ENCODE measurements at places on chromosomes 2 and 18. TPM values are rescaled to one million over a fixed set of nuclear protein-coding genes. Genes with fewer than 3 reads are reported as not detected.
A peak's percentile ranks its signal among the peaks of the same experiment; 100 is the strongest.

DNA sequence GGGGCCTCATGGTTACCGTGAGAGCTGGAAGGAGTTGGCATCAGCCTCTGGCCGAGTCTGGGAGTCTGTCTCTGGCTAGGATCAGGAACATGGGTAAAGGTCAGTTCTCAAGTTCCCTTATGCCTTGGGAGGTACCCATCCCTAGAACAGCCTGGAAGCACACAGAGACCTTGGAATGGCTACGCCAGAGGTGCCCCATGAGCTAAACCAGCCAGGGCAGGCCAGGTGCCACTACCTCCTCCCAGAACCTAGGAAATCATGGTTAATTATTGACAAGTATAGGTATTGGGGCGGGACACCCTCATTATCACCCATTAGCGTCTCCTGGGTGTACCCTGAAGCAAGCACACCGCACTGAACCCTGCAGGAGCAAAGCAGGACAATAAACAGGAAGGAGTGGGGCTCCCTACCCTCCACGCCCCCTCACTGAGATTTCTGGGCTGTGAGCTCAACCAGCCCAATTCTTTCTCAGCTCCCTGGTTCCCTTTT is 3.0 kb upstream of the ASPRV1 start:
- DNase-seq, result no peak

- DNase-seq, result no peak
Measured at GRCh38 chr18:3554811-3555427, 104.9 kb downstream of the TGIF1 start.

- DNase-seq, result no peak
Measured at GRCh38 chr2:236417150-236417549, 152.5 kb upstream of the ACKR3 start.

DNA sequence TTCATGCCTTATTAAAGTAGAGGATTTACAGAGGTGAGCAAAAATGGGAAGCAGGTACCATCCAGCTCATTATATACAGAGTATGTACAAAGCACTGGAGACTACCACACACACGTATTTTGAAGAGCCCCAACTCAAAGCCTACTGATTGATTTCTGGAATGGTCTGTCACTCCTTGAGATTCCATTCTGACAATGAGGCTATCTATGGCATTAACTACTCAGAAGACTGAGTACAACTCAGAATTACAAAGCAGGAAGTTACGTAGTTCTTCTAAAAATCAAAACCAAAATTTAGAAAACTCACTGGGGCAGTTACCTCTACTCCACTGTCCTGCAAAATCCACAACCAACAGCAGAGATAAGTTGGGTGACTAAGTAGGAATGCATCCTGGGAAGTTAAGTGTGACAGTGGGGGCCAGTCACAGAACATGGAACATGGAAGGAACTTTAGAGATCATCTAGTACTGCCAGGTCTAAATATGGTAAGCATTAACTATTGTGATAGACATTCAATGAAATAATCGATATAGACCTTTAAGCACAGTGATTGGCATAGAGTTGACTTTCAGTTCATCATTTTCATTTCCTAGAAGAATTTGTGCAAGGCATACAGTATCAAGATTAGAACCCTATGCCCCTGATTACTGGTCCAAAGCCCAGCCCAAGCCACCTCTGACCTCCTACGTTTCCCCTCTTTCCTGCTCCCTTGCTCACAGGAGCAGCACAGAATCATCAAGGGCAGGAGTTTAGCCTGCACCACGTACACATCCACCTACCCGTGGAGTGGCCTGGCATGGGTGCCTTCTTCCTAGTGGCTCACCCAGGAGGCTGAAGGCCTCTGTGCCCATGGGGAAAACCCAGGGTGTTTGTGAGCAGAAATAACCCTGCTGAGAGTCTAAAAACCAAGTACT is 80.1 kb upstream of the FOSL2 start:
- no peak for DNase-seq

DNA sequence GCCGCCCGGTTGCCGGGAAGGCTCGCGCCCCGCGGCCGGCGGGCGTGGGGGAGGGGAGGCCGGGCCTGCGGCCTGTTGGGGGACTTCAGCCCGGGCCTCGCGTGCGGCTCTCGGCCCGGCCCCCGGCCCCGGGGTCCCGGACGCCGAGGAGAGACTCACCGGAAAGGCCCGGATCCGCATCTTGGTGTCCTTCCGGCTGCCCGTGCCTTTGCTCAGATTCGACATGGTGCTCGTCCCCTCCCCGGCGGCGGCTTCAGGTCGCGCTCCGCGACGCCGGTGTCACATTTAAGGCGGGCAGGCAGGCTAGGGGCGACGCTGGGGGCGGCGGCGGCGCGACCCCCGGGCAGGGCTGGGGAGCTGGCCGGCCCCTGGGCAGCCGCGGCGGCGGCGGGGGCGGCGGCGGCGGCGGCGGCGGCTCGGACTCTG is 365 bp downstream of the CUL3 start:
- DNase-seq, result no peak

GRCh38 chr2:10966056-10966455 is 54.3 kb downstream of the KCNF1 start:
- no peak for DNase-seq

DNA sequence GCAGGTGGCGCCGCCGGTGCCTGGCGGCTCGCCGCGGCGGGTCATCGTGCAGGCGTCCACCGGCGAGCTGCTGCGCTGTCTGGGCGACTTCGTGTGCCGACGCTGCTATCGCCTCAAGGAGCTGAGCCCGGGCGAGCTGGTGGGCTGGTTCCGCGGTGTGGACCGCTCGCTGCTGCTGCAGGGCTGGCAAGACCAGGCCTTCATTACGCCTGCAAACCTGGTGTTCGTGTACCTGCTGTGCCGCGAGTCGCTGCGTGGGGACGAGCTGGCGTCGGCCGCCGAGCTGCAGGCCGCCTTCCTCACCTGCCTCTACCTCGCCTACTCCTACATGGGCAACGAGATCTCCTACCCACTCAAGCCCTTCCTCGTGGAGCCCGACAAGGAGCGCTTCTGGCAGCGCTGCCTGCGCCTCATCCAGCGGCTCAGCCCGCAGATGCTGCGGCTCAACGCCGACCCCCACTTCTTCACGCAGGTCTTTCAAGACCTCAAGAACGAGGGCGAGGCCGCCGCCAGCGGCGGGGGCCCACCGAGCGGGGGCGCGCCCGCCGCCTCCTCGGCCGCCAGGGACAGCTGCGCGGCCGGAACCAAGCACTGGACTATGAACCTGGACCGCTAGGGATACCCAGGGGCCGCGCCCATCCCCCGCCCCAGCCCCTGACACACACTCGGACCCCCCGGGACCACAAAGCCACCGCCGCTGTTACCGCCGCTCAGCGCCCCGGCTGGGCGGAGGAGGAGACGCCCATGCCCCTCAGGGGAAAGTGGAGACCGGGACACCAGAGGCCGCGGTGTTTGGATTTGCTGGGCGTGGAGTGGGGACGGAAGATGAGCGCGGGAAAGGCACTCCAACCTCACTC is 1.1 kb downstream of the CDK5R2 start:
- DNase-seq, result no peak

DNA sequence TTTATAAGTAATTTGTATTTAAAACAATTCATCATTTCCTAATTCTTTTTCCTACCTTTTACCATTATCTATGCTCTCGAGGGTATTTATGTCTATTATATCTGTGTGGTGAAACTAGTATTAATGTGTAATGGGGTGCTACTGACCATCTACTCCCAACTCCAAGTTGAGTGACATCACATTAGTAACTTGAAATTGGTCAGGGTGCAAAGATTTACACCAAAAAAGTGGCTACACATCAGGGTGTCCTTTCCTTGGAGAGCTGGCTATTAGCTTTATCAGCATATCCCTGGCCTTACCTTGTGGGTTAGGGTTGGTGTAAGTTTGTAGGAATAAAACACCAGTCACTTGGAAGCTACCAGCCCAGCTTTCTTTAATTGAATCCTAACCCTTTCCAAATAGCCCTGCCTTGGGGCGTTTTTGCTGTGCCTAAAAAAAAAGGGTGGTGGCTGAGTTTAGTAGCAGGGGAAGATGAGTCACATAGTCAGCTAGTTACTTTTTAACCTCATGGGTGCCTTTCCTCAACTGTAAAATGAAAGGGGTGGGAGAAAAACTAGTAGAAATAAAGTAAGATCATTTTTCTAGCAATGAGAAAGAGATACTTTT is 14.0 kb downstream of the ANXA4 start:
- DNase-seq, result peak; percentile 78

DNA sequence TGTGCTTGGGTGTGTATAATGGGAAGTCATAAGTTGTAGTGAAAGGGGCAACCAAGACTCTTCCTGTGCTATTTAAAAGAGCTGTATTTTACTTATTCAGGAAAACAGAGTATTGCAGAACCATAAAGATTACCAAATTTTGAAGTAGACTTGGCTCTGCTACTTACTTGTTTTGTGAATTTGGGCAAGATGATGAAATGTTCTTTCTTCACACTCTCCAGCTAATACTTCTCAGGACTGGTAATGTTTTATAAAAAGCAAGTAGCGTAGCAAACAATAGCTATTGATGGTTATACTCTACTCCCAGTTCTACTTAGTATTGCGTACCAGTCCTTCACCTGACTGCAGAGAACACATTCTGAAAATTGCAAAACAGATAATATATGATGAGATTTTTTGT is 374.1 kb downstream of the ARHGAP15 start:
- DNase-seq, result no peak

GRCh38 chr18:21897811-21898210 is 157.2 kb downstream of the MIB1 start:
- peak; percentile 41 for DNase-seq

DNA sequence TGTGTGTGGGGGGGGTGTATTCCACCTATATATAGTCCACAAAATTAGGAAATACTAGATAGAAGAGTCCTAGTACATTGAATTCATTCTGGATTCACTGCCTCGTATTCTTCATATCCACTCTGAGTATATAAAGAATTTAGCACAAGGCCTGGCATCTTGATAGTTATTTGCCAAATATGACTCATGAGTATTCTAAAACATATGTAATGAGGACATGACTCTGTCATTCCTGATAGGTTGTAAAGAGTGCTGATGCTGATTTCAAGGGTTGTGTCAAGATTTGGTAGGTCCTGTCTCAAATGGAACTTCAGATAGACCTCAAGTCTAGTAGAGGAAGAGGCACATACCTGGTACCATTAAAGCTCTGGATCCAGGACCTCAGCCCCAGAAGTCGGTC is 173.4 kb upstream of the BOD1L2 start:
- DNase-seq, result no peak

ZNG1B gene
- 39.9 TPM for total RNA-seq

MTCL1 gene
- total RNA-seq, result 22.7 TPM

Data from HCT116 (cell line).